Stimulated activated CD8-positive, alpha-beta memory T cell treated with anti-CD3 and anti-CD28 coated beads, Interleukin-7, amount 100 ng/mL, for 48 hours (primary cell): ENCODE measurements at places on chromosomes 4 and X.

DNA sequence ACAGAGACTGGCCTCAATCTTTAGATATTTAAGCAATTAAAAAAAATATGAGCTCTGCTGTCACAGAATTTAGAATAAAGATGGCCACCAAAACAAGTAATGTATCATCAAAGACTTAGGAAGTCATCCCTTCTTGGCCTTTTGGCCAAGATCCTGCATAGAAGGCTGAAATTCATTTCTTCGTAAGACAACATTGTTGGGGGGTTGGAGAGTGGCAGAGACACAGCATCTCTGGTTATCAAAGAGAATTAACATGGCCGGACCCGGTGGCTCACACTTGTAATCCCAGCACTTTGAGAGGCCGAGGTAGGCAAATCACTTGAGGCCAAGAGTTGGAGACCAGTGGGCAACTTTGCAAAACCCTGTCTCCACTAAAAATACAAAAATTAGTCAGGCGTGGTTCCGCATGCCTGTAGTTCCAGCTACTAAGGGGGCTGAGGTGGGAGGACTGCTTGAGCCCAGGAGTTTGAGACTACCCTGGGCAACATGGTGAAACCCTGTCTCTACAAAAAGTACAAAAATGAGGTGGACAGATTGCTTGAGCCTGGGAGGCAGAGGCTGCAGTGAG is 4.0 kb downstream of the PPM1K start:
- no peak for DNase-seq

- DNase-seq, result no peak
Measured at GRCh38 chrX:43604753-43605152, 51.3 kb upstream of the MAOA start.

- peak; percentile 29 for DNase-seq
Measured at GRCh38 chr4:153809307-153809706, 20.4 kb upstream of the SFRP2 start.

DNA sequence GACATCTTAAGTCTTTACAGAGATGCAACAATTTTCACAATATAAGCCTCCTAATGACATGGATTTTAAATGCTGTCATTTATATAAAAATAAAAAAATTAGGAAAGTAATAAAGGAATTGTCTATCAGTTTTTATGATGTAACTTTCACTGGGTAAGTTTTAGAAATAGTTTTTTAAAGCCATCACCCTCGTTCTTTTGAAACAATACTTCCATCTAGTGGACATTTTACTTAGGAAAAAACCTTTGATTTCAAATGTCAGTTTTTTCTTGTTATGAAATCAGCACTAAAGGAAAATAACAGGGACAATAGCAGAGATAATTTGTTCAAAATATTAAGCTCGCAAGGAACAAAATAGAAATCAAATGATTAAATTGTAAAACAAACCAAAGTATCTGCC is 24.3 kb upstream of the NDNF start:
- DNase-seq, result no peak

DNA sequence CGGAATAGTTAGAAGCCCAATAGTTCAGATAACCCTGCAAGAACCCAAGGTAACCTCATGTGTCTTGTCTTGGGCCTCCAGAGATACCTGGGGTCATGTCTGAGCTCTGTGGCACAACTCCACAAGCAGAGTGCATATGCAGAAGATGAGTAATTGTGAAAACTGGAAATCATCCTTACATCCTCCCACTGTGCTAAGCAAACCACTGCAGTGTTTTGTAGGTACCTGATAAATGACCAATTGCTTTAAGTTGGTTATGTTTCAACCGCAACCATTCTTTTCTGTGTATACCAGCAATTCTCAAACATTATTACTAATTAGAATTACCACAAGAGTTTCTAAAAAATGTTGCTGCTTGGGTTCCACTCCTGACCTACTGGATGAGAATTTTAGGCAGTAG is 73.2 kb downstream of the CBLL2 start:
- no peak for DNase-seq

GRCh38 chrX:13511944-13512330 is 57.5 kb upstream of the EGFL6 start:
- DNase-seq, result no peak

DNA sequence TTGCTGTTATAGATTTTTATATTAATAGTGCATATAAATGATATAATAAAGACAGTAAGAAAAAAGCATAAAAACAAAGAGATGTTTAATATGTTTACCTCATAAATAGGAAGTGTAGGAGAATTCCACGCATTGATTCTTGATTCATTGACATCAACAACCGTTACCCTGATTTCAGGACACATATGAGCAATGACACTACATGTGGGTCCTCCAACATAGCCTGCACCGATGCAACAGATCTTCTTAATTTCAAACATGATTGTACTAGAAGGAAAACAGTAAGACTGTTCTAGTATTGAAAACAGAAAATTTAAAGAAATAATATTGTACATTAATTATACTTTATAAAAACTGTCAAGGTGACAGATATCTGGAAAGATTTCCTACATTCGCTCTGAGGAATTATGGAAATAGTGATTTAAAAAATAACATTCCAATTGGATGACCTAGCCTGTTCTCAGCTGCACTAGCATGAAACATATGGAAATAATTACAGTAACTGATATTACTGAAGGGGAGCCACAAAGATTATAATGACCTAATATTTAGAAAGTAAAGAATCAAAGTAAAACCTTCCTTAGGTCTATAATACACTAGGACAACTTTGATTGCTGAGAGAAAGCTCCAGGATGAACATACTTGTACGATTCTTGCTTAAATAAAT is 5.9 kb downstream of the UGDH start:
- DNase-seq, result no peak

- no peak for DNase-seq
Measured at GRCh38 chr4:3022112-3022511, 52.2 kb downstream of the HTT-AS start.

DNA sequence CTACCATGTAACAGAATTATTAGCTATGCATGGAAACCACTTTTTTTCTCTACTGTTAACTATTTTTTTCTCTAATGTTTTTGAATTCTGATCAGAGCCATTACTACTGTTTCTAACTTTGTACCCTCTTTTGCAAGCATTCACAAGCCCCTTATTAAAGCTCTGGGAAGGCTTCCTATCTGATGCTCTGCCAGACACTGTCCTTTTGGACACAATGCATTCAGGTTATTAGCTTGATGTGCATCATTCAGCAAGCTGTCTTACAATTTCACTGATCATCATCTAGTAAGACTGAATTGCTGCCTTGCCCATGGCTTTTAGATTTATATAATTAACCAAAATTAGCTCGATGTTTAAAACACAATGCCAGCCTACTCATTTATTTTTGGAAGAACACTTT is 155.1 kb downstream of the NR3C2 start:
- DNase-seq, result no peak

DNA sequence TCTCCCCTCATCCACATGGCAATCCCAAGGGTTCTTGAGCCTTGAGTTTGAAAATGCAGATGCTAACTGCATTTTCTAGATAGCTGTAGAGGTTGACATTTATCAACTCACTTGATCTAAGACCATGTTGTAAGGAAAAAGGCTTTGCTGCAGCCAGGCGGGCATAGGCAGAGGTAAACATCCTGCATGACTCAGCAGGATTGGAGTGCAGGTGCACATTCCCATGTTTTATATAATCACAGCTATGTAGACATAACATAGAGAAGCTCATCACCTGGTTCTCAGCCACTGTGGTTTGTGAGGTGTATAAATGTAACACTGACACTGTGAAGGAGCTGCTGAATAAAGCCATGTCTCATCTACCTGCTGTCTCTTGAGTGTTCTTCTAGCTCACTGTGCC is 62.3 kb upstream of the PDE5A start:
- no peak for DNase-seq

GRCh38 chr4:72994670-72995069 is 74.8 kb downstream of the COX18 start:
- no peak for DNase-seq

DNA sequence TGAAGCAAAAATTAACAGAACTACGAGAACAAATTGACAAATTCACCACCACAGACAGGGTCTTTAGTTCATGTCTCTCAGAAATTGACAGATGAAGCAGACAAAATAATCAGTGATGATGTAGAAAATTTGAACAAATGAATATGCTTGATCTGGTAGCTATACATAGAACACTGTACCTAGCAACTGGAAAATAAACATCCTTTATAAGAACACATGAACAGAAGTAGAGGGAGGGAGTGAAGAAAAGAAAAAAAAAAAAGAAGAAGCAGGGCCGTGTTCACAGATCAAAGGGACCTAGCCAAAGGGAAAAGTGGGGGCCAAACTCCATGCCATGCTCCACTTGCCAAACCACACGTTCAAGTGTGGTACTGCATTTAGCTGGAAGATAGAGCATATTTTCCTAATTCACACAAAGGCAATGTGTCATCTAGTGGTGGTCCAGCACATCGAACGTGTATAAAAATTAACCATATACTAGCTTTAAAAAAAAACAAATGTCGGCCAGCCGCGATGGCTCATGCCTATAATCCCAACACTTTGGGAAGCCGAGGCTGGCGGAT is 5.6 kb upstream of the THOC2 start:
- DNase-seq, result no peak

DNA sequence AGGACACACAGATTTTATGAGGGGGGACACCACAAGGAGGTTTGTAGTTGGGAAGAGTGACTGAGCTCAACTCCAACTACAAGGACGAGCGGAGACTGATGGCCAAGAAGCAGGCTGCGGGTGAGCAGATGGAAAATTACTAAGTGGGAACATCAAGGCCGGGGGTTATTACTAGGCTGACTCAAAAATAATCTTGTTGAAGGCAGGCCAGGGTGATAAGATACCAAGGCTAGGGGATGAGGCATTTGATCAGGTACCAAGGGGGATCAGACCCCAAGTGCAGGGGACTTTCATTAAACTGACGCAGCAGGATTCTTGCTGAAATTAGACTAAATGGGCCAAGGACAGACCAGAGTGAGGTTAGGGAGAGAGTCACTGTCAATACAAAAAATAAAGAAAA is 119.4 kb upstream of the SORBS2 start:
- no peak for DNase-seq

DNA sequence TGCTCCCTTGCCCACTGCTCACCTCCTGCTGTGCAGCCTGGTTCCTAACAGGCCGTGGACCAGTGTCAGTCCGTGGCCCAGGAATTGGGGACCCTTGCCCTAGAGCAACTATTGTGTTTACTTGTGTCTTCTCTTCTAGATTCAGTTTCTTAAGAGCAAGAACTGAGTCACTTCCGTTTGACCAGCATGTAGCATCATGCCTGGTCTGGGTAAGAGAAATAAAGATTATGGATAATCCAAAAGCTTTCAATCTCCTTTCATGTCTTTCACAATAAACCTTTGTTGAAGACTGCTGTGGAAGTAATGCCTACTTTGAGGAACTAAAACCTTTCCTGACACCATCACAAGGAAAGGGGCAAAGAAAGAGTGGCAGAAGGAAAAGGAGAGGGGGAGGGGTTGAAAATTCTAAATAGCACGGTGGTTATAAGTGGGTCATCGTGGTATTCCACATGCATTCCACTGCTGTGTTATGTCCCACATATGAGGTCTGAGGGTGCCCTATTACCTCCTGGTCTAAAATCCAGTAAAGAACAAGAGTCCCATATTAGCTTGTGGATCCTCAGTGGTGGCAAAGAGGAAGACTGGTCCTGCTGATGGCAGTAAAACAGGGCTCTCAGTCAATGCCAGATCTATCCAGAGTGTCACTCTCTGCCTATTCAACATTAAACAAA is 133.4 kb downstream of the RASL11B start:
- DNase-seq, result no peak

GRCh38 chr4:187017147-187017546 is 293.5 kb upstream of the FAT1 start:
- no peak for DNase-seq

- no peak for DNase-seq
Measured at GRCh38 chrX:69507500-69507789, 3.3 kb downstream of the NALF2 start.

DNA sequence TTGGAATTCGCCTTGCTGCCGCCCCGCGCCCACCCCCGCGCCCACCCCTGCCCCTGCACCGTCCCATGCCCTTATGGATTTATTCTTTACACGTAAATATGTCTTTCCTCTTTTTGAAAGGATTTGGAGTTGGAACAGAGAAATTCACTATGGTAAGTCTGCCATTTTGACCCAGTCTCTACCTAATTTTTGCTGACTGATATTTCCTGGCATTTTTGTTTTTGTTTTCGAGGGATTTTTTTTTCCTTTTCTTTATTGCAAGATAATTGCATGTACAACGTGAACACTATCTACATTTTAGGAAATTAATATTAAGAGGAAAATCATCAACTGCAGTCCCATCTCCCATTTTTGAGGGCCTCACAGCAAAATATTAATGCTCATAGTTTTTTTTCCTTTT is 468 bp upstream of the SPIN2B start:
- no peak for DNase-seq

GRCh38 chr4:148057984-148058859 is 326.3 kb downstream of the ARHGAP10 start:
- no peak for DNase-seq

GRCh38 chrX:134570899-134571298 is 87.4 kb downstream of the PLAC1 start:
- no peak for DNase-seq

DNA sequence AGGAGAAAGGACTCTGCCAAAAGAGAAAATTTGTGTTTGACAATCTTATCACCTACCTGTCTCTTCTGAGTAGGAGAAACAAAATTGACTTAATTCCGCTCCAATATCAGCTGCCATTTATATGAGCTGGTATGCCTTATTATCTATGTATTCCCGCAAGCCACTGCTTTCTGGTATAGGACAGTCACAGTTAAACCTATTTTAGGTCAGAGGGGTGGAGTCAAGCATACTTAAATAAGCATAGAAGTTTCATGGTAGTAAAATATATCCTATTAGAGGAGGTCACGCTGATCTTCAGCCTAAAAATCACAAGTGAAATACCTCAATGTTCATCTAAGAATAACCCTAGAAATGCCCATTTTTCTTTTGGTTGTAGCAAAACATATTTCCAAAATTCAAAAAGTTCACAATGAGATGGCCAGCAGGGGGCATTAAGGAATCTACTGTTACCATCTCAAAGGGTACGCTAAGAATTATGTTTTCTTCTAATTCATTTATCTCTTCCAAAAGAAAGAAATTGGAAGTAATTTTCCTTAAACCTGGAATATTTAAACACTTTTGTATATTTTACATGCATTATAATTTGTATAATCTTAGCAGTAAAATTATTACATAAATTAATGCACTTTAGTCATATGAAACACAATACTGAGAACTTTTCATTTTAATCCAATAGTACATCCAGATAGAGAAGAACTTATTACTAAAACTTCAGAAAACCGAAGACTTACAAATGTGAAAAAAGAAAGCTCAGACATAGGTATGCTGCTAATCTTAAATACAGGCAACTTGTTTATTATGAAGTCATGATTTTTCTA is 10.5 kb downstream of the PPAT start:
- no peak for DNase-seq

- DNase-seq, result no peak
Measured at GRCh38 chrX:123487669-123488068, 245.2 kb downstream of the THOC2 start.

GRCh38 chr4:60589425-60589824 is 610.7 kb upstream of the ADGRL3 start:
- DNase-seq, result no peak

- no peak for DNase-seq
Measured at GRCh38 chrX:131725001-131725654, 181.3 kb downstream of the OR13H1 start.
